ENCODE measurements at places on chromosomes 1 and 21.

GRCh38 chr1:194866153-194866552 is 1679.7 kb upstream of the B3GALT2 start:
- no peak for DNase-seq

- DNase-seq = no peak
Measured at GRCh38 chr1:37725851-37726613, 33.7 kb downstream of the CDCA8 start.

GRCh38 chr1:198880818-198881597 is 242.2 kb downstream of the PTPRC start:
- no peak for DNase-seq

GRCh38 chr1:234102583-234102982 is 198.1 kb downstream of the SLC35F3 start:
- DNase-seq = no peak

DNA sequence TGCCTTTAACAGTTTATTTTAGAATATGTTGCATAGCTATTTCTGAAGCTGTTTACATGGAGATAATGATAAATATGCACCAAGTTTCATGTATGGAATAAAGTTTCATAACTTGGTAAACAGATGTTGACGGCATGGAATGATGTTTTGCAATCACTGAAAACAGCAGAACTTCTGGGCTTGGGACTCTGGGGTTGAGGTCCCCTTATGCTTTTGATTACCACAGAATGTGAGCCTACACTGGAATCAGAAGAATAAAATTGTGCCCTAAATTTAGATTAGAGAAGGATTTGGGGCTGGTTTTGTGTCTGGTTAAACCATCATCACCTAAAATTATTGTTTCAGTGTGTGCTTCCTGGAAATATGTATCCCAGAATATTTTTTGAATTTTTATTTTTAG is 11.1 kb downstream of the KRTAP24-1 start:
- no peak for DNase-seq

GRCh38 chr1:197577580-197577979 is 197.7 kb downstream of the DENND1B start:
- no peak for DNase-seq

DNA sequence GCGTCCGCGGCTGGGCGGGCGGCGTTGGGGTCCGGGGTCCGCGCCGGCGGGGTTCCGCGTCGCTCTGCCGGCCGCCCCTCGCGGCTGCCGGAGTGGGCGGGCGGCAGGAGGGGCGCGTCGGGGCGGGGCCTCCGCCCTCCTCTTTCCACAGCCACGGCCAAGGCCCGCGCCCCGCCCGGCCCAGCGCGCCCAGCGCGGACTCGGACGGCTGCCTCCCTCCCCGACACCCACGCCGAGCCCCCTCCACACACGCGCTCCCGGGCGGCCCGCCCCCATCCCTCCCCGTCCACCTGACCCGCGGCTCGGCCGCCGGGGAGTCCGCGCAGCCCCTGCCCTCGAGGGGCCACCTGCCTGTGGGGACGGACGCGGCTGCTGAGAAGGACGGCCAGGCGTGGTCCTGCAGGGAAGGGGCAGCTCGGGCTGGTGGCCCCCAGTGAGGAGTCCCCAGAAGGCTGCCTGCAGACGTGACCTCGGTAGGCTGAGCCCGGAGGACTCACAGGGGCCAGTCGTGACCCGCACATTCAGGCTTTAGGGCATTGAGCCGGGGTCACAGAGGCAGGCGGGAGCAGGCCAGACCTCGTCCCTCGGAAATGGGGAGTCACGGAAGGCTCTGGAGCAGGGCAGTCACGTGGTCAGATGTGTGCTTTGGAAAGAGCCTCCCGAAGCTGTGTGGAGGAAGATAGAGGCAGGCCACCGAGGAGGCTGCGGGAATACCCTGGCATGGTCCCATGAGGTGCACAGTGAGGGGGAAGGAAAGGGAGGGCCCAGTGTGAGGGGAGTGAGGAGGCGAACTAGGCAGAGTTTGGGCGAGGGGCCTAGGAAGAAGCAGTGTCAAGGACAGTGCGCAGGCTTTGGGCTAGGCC is at the start of gene COL8A2:
TSS of gene COL8A2 (minus strand) at position 94 of the 863 bp plus-strand sequence. CDS start 24,980 bp downstream, outside the sequence.
- no peak for DNase-seq

- no peak for DNase-seq
Measured at GRCh38 chr1:66330722-66331141, 203.2 kb upstream of the SGIP1 start.

- no peak for DNase-seq
Measured at GRCh38 chr1:216502528-216503162, 79.4 kb upstream of the USH2A start.

GRCh38 chr1:222250376-222250775 is 297.5 kb downstream of the HHIPL2 start:
- DNase-seq = no peak
